Activated naive CD4-positive, alpha-beta T cell (primary cell): ENCODE measurements at places on chromosomes 1 and 21.

DNA sequence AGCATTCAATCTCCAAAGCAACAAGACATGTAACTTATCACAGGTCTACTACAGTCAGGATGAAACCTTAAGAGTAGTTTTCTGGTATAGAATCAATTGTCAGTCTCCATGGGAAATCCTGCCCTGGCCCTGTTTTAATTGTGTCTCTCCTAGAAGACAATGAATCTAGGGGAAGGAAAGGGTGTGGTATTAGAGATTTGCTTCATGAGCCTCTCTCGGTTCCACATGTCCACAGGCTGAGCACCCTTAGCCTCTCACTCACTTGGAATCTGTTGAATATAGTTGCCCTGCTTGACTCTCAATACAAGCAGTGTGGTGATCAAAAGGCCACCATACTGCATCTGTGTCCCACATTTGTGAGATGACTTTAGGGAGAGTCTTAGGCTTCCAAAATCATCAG, 17.7 kb downstream of the SPATA46 start:
- DNase-seq: no peak

DNA sequence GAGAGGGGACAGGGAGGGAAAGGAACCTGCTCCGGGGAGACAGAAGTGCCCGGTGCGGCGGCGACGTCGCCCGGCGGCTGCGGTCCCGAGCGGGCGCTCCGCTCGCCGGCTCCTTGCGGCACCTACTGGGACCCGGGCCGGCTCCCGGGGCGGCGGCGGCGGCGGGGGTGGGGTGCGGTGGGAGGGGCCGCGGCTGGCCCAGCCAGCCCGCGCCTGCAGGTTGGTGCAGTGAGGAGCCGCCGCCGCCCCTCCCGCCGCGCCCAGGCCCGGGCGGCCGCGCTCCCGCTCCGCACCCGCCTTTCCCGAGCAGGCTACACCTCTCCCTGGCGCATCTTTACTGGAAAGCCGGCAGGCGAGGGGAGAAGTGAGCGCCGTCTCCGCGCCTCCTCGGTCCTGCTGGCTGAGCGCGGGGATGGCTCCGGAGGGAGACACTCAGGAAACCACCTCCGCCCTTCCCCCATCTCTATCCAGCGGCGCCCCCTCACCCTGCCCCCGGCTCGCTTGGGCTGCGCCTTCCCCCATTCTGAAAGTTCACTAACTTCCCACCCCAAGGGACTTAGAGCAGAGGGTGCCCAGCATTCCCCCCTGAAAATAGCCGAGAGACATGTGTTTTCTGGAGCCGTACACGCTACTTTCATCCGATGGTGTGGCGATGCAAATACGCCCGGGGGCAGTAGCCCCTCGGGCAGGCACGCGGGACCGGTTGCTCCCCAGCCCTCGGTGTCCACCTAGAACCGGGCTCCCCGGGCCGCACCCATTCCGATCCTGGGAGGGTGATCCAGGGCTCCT, at the start of gene PLD5:
Gene PLD5, minus strand, starts transcription at position 127 of the 789 bp plus-strand sequence.
- DNase-seq: no peak

GRCh38 chr1:76395059-76395458, 320.5 kb downstream of the ST6GALNAC3 start:
- no peak for DNase-seq

- no peak for DNase-seq
Observed at GRCh38 chr1:48249868-48250267, 27.4 kb downstream of the SLC5A9 start.

GRCh38 chr21:32094804-32095203, 184.0 kb downstream of the MIS18A start:
- DNase-seq: no peak

DNA sequence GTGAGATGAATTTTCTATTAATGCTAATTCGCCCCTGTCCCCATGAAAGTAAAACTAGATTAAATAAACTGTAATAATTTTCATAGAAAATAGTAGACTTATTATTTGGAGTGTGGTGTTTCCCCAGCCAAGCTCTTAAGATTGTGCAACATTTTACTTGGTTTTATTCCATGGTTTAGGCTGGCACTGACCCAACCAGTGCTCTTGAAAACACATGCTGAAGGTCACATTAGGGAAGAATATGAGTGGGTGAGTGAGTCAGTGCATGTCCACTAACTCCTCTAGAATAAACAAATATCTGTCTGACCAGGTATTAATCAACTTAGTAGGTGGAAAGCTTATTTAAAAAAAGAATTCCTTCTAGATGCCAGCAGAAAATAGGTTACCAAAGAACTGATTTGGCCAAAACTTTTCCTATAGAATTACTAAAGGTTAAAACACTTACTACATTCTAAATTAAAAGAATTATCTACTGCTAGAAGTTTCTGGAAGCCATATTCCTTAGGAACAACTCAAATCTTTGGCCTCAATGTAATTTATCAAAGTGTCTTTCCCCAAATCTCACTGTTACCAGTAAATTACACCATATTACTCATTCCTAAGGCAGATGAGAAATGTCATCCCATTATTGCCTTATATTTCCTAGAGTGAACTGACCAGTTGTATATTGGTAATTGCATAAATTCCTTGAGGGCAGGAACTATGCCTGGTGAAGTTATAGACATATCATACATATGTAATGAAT, 89.7 kb upstream of the RGS1 start:
- DNase-seq: no peak

- DNase-seq: no peak
Observed at GRCh38 chr21:25885405-25885804, 150.6 kb downstream of the GABPA start.

- DNase-seq: no peak
Observed at GRCh38 chr21:26117972-26118367, 52.6 kb downstream of the APP start.

DNA sequence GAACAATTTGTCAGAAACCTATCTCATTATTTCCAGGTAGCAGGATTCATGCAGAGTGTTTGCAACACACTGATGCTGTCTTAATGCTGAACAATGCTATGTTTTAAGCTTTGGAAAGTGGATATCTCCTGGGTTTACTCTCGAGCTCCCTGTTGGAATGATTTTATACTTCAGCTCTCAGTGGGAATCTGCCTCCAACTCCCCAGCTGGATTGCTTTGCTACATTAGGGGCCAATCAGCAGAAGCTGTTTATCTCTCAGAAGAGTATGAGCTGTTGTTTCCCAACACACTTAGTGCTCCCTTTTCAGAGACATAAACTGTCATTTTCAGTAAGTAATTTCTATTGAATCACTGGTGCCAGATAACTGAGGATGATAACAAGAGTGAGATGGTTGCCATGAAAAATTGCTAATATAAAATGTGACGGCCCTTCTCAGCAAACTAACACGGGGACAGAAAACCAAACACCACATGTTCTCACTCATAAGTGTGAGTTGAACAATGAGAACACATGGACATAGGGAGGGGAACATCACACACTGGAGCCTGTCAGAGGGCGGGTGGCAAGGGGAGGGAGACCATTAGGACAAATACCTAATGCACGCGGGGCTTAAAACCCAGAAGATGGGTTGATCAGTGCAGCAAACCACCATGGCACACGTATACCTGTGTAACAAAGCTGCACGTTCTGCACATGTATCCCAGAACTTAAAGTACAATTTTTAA, 265.9 kb upstream of the RUNX1 start:
- no peak for DNase-seq

DNA sequence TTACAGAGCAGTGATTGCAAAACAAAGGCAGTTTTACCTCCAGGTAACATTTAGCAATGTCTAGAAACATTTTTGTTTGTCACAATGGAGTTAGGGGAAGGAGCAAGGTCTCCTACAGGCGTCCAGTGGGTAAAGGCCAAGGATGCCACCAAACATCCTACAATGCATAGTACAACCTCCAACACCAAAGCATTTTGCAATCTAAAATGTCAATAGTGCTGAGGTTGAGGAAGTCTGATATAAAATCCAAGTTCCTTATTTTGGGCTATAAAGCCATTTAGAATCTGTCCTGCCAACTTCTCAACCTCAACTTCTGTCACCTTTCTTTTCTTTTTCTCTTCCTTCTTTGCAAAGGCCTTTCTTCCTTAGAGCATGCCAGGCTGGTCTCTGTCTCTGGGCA, 111.2 kb downstream of the FASLG start:
- no peak for DNase-seq

- no peak for DNase-seq
Observed at GRCh38 chr1:169885207-169885606, 8.5 kb downstream of the SCYL3 start.

GRCh38 chr1:180909462-180909976, 3.2 kb upstream of the KIAA1614 start:
- no peak for DNase-seq

DNA sequence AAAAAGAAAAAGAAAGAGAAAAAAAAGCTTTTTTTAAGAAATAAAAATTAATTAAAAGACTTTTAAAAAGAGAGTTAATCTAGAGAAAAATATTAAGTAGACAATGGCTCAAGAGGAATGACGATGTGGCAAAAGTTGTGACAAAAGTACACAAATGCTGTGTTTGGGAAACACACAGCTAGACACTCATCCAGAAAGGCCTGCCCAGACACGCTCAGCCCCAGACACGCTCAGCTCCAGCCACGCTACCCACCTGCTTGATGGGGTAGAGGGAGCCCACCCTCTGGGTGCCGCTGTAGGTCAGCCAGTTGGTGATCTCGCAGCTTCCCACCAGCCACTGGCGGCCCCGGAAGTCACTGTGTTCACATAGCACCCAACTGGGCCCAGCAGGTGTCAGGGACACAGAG, 10.2 kb downstream of the CD52 start:
- DNase-seq: no peak

DNA sequence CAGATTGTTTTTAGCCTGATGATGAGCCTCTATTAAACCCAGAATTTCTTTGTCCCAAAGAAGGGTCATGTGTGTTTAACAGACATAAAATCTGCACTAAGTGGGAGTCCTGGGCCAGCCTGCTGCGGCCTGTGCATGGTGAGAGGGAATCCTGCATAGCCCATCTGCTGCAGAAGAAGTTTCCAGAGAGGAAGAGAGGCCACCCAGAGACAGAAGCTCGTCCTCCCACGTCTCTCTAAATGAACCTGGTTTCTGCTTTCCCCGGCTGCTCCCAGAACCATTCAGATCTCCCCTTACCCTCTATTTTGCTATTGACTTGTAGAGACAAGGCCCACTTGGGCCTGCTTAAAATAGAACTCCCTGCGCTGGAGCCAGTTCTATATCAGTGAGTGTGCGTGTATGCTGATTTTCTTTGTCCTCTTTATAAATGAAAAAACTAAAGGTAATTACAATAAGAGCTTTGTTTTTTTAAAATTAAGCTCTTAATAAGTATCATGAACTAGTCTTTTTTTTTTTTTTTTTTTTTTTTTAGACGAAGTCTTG, 142.8 kb upstream of the RAB4A start:
- no peak for DNase-seq

DNA sequence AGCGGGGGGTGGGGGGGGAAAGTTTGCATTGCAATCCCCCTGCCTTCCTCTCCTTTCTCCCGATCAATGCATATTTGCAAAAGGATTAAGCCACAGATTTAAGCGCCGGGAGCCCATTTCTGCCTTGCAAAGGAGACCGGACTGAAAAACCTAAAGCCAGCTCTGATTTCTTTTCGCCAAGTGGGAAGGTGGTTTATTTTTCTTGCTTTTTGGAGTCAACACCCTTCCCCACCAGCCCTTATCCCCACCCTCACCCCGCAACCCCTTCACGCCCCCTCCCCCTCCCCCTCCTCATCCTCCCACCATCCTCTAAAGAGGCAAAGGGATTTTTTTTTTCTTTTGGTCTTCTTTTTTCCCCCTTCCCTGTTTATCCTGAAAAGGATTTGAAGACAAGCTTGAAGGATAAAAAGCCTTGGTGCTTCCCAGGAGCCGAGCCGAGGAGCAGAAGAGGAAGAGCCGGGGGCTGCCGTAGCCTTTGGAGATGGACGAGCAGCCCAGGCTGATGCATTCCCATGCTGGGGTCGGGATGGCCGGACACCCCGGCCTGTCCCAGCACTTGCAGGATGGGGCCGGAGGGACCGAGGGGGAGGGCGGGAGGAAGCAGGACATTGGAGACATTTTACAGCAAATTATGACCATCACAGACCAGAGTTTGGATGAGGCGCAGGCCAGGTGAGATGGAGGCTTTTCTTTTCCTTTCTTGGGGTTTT, 513 bp downstream of the PBX1 start:
- no peak for DNase-seq

DNA sequence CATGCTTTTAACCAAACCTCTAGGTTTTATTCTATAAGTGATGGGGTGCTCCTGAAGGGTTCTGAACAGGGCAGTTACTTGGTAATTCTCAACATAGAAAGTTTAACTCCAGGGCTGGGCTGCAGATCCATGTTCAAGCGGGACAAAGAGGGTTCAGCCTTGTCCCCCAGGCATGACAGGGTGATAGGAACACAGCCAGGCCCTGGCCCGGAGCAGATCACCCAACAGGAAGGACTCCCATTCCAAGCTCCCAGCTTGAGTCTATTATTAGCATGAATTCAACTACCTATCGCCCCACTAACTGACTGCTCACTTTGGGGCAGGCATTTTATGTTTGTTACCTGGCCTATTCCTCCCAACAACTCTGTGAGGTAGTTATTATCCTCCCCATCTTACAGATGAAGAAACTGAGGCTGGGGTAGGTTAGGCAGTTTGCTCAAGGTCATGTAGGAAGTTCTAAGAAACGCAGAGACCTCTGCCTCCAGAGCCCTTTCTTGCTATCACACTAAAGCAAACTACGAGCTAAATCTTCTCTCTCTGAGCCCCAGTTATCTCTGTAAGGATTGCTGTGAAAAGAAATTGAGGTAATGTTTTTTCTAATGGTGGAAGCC, 14.5 kb downstream of the ASAP3 start:
- DNase-seq: no peak

- DNase-seq: peak; percentile 22
Observed at GRCh38 chr1:116325922-116326321, 47.1 kb upstream of the ATP1A1 start.

DNA sequence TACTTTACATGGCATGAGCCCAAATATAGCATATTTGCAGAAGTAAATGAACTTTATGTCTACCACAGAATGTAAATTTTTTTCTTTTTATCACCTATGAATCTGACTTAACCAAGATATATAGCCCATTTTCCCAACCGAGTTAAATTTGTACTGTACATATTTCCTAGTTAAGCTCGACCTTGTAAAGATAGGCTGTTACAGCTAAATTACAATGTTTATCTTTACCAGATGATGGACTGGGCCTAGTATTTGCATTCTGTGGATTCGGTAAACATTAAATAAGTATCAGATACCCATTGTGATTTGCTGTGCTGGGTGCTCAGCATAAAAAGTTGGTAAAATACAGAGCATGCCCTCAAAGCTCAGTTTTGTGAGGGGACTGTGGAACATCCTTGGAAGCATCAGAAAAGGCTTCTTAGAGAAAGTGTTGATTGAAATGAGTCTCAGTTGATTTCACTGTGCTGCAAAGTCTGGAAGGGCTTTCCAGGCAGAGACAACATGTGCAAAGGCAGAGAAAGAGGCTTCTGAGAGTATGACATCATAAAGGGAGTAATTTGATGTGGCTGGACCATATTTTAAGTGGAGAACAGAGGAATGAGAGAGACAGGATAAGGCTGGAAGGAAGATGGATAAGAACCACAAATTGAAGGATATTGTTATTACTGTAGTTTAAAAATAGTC, 27.4 kb downstream of the MORC3 start:
- no peak for DNase-seq

GRCh38 chr1:209643285-209644020, 8.8 kb downstream of the LAMB3 start:
- DNase-seq: no peak
